ENCODE measurements at places on chromosomes 12 and 14.

DNA sequence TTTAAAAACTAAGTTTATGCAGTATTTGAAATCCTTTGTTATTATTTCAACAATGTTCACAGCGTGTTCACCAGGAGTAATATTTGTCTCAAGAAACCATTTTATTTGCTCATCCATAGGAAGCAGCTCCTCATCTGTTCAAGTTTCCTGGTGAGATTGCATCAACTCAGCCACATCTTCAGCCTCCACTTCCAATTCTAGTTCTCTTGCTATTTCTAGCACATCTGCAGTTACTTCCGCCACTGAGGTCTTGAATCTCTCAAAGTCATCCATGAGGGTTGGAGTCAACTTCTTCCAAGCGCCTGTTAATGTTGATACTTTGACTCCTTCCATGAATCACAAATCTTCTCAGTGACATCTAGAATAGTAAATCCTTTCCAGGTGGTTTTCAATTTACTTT is 18.0 kb downstream of the CLEC9A start:
- no peak for DNase-seq

DNA sequence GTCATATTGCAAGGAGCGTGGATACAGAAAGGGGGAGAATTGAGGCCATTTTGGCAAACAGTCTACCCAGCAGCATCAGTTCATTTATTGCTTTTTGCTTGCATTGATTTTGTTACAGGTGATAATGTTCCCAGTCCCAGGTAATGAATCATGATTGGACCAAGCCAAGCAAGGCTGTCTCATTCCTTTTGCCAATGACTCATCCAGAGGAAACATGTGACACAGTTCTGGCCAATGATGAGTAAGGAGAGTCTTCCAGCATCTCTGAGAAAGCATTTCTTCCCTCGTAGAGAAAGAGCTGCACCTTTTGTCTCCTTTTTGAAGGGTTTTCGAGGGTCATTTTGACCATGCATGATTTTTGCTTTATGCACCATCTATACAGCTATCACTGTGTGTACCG is 68.2 kb downstream of the SLC15A4 start:
- DNase-seq: no peak

DNA sequence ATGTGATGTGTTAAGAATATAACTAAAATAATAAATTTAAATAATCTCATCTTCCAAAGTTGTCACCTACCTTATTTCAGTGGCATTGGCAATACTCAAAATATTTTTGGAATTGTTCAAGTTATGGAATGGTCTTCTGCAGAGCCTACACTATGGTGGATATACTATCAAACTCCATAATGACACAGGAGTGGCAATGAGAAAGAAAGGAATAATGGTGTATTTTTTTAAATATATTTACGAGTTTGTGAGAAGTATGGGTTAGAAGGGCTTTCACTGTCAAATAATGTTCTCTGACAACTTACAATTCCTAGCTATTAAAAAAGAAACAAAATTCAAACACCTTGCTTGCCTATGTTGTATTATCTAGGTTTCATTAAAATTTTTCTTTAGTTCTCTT is 38.1 kb downstream of the HEATR5A start:
- DNase-seq: no peak

GRCh38 chr12:6241495-6241894 is 41.3 kb downstream of the CD9 start:
- DNase-seq: no peak

DNA sequence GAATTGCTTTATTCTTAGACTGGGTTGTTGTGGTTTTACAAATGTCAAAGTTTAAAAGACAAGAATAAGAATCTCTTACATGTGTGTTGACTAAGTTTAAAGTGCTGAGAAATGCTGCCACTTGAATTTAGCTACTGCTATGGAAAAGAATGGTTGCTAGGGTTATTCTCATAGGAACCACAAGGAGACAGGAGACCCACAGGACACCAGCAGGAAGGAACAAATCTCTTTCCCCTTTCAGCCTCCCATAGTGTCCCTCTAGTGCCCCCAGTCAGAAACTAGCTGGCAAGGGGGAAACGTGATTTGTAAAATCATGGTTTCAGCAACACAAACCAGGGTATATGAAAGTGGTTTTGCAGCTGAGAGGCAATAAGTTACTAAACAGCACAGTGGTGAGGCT is 102.7 kb downstream of the ST8SIA1 start:
- DNase-seq: no peak

DNA sequence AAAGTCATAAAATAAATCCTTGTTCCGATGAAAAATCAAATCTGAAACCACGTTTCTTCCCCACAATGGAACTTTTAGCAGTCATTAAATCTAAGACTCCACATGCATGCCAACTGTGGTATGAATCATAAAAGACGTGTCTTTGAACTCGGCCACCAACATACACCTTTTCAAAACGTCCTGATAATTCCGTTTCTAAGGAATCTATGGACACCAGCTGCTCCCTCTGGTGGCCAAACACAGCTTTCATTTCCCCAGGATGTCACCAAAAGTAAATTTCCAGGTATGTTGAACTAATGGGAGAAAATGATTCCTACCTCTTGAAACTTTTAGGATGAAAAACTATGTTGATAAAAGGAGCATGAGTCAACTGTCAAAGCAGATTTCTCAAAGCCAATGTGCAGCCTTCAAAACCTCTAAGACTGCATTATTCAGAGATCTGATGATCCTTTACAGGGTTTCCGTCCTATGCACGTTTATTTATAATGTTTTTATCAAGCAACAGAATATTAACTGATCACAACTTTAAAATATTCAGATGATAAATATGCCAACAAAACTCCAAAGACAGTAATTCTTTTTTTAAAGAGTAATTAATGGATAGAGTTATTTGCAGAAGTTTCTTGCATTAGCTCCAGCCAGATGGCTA is 96.2 kb downstream of the CIT start:
- no peak for DNase-seq

GRCh38 chr14:53517270-53517960 is 364.3 kb upstream of the DDHD1 start:
- no peak for DNase-seq

- DNase-seq: no peak
Observed at GRCh38 chr12:103468837-103469236, 26.9 kb downstream of the C12orf42 start.

GRCh38 chr14:76697246-76697905 is 63.9 kb upstream of the VASH1 start:
- DNase-seq: no peak

- DNase-seq: no peak
Observed at GRCh38 chr14:65301862-65302539, 110.5 kb upstream of the FUT8 start.

- DNase-seq: no peak
Observed at GRCh38 chr14:49950275-49951228, 57.7 kb downstream of the ARF6 start.

DNA sequence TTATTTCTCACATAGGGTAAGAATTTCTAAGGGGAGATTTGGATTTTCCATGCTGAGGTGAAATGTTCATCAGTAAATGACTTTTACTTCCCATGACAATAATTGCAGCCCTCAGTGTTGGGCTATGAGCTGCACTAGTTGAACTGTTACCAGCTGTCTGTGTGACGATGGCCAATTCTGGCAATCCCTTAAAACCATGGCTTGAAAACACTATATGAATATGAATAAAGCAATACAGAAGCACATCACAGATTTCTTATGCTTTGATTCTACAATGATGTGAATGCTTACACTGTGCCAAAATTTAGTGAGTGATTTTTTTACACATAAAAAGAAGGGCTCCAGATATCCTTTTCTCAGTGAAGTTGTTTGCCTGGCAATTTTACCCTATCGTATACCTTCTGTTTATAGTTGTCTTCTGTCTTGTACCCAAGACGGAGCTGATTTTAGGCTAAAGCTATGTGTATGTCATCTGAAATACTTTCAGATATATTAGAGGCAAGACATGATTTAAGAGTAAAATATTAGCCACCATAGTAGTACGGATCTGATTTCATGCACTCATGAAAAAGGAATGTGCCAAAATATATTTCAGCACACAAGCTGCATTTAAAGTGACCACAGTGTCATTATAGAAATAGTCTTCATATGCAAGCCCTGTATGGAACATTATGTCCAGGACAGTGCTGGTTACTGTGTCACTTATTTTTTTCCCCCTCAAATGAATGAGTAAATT is 52.0 kb downstream of the SLC38A4 start:
- no peak for DNase-seq

- no peak for DNase-seq
Observed at GRCh38 chr14:28570391-28570790, 196.2 kb upstream of the FOXG1 start.

DNA sequence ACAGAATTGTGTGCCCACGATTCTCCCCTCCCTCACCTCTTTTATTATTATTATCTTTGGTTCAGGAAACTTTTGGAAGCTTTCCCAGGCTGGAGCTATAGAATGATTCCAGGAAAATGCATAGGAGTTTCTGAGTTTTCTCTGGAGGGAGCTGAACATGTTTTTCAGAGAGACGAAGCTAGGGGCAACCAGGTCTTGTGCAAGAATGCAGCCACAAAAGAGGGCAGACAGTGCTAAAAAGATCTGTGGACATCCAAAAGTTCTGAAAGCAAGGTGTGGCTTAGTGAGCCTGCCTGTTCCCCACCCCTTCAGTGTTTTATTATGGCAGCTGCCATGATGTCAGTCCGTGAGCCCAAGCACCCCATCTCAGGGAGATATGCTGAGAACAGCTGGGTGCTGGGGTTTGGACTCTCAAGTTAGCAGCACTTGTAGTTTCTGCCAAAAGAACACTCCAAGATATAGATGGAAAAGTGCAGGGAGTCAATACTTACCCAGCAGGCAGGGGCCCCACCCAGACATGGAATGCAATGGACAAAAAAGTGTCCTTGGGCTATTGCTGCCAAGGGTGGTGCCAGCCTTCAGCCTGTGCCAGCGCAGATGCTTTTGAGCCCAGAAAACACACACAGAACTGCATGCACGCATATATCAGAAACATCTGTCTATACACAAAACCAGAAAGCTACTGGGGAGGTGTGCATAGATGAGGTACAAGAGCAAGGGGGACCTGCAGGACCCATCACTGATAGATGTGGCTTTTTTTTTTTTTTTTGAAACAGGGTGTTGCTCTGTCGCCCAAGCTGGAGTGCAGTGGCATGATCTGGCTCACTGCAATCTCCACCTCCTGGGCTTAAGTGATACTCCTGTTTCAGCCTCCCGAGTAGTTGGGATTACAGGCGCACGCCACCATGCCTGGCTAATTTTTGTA is 17.0 kb upstream of the IRF2BPL start:
- no peak for DNase-seq

DNA sequence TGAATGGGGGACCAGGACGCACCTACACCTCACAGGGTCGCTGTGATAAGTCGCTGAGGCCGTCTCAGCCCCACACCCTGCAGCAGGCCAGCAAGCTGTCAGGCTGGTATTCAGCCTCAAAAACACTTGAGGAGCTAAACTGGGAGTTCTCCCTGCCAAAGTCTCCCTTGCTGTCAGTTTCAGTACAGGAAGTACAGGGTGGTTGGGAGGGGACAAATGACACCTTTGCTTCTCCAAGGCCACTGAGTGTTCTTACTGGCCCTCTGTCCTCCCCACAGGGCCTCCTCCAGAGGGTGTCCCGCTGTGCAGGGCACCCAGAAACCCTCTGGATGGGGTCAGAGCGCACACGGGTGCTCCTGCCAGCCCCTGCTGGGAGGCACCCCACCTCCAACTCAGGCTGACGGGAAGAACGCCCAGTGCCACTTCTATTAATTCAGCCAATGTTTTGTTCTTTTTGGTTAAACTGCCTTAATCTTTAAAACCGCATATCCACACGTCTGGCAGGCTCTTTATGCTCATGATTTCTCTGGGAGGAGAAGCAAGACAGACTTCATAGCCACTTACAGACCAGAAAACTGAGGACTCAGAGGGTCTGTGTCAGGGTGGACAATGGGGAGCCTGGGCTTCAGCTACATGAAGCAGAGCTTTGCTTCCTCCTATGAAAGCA is 75.9 kb downstream of the ITPK1 start:
- DNase-seq: no peak

DNA sequence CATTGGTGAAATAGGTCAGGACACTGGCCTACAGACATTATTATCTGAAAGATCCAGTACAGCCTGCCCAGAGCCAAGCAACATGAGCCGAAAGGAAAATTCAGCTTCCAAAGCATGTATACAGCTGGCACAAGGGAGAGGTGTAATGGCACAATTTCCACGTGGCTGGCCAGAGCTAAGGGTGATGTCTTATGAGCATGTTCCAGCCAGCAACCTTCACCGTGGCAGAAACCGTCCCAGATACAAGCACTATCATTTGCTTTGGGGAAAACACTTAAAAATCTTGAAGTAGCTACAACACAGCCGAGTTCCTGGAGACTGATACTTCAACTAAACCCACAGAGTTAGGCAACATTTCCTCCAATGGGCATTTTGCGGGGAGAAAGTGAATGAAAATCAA is 44.5 kb downstream of the CORO1C start:
- DNase-seq: no peak

- no peak for DNase-seq
Observed at GRCh38 chr12:2336409-2336829, 283.6 kb downstream of the CACNA1C start.

GRCh38 chr14:80764921-80765507 is 176.5 kb downstream of the CEP128 start:
- DNase-seq: no peak

GRCh38 chr14:51219473-51220448 is 20.3 kb upstream of the TMX1 start:
- no peak for DNase-seq

DNA sequence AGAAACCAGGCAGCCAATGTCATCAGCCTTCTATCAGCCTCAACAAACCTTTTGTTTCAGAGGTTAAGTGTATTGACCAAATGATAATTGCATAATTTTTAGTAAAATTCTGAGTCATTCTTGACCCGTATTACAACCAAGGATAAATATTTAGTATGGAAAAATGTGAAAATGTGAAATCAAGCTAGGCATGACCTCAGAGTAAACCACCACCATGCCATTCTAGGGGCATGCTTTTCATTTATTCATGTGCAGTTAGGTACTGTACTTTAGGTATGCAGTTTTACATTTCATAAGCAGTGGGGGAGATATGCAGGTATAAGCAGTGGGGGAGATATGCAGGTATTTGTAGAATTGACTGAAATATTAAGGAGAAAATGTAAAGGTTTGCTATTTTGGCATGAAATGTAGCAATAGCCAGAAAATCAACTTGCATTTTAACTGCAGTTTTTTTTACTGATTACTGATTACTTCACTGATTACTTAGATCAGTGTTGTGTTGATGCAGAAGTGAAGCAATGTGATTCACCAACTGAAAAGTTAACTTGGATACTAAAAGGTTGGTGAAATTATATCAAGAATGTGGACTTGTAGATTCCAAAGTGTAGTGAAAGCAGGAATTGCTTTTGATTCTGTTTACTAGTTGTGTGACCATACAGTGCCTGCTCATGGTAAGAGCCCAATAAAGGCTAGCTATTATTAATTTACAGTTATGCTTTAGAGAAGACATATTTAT is 184.2 kb downstream of the ESR2 start:
- DNase-seq: no peak

DNA sequence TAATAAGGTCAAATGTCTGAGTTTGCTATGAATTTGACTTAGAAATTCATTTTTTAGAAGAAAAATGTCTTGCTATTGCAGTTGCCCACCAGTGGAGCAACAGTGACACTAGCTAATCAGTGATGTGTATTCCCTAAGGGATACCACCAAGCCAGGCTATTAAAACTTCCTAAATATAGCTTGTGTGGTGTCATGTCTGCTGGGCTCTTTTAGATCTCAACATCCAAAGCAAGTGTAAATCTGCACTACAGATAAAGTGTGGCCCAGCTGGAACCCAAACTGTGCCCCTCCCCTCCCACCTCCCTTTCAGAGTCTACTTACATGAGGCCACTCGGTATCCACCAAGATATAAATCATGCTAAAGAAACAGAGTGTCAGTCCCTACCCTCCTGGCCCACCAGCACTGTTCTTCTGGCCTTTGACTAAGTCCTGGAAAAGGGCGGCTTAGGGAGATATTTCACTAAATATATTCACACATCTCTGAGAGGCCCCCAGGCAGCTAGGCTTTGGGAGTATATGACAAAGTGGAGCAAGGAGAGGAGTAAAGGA is 53.8 kb downstream of the SLC35F4 start:
- no peak for DNase-seq
